Hair follicle dermal papilla cell (primary cell): ENCODE measurements at places on chromosomes 12 and 14. TPM values are rescaled to one million over a fixed set of nuclear protein-coding genes. Genes with fewer than 3 reads are reported as not detected.

Gene TAS2R50
- 4.7 and 7.0 TPM in 2 replicates for total RNA-seq

Gene BLOC1S1
- total RNA-seq = 51.0 and 56.1 TPM in 2 replicates

Gene TAC3
- total RNA-seq = not detected in 2 replicates

Gene DCP1B
- total RNA-seq = 16.7 and 20.5 TPM in 2 replicates

Gene KLRD1
- 0.49 TPM in 1 of 2 replicates, not detected in the other for total RNA-seq

Gene METTL25
- total RNA-seq = 14.7 and 17.0 TPM in 2 replicates

Gene SMAGP
- 31.5 TPM in 2 replicates for total RNA-seq

Gene ITGB7
- total RNA-seq = 1.3 and 1.8 TPM in 2 replicates
